ENCODE measurements at places on chromosomes 4 and X.

GRCh38 chr4:183074288-183074990 lies 24.6 kb upstream of the WWC2 start:
- DNase-seq: no peak

GRCh38 chr4:82553020-82553419 lies 8.8 kb downstream of the TMEM150C start:
- no peak for DNase-seq

- DNase-seq: no peak
Measured at GRCh38 chr4:128284317-128284716, 3.3 kb downstream of the PGRMC2 start.

DNA sequence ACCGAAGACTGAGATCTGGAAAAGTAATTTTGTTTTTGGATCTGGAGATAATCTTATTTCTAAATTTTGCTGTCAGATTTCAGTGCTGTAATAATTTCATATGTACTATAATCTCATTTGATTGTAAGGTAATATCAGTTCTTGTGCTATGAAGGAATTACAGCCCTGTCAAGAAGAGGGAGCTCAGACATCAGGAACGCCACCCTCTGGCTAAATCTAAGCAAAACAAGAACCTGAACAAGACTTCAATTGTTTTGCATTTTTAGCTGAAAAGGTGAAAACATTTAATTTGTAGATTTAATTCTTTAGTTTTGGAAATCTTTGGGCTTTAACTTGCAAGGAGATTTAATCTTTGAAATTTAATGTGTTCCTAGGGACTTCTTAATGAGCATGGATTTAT lies 525.4 kb upstream of the HS3ST1 start:
- no peak for DNase-seq

- no peak for DNase-seq
Measured at GRCh38 chr4:88981993-88982392, 75.0 kb downstream of the FAM13A start.
